ENCODE measurements at places on chromosomes 1 and 21. TPM values are rescaled to one million over a fixed set of nuclear protein-coding genes. Genes with fewer than 3 reads are reported as not detected.

DNA sequence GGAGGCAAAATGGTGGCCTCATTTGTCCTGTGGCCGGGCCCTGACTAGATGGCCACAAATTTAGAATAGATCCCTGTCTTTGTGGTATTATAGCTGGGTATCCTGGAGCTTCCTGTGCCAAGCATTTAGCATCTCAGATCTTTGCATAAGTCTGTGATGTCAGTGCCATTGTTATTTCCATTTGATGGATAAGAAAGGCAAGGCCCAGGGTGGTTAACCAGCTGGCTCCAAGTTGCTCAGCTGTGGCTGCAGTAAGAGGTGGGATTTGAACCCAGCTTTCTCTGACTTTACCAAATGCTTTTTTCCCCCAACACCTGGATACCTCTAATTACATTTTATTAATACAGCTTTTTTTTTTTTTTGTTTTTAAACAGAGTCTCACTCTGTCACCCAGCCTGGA, 11.7 kb upstream of the TNFRSF8 start:
- DNase-seq: no peak

- DNase-seq: no peak
Observed at GRCh38 chr1:78333502-78333901, 157.3 kb upstream of the PTGFR start.

Gene KAZN
- 13.9 TPM for total RNA-seq

Gene RPTN
- total RNA-seq: not detected

DNA sequence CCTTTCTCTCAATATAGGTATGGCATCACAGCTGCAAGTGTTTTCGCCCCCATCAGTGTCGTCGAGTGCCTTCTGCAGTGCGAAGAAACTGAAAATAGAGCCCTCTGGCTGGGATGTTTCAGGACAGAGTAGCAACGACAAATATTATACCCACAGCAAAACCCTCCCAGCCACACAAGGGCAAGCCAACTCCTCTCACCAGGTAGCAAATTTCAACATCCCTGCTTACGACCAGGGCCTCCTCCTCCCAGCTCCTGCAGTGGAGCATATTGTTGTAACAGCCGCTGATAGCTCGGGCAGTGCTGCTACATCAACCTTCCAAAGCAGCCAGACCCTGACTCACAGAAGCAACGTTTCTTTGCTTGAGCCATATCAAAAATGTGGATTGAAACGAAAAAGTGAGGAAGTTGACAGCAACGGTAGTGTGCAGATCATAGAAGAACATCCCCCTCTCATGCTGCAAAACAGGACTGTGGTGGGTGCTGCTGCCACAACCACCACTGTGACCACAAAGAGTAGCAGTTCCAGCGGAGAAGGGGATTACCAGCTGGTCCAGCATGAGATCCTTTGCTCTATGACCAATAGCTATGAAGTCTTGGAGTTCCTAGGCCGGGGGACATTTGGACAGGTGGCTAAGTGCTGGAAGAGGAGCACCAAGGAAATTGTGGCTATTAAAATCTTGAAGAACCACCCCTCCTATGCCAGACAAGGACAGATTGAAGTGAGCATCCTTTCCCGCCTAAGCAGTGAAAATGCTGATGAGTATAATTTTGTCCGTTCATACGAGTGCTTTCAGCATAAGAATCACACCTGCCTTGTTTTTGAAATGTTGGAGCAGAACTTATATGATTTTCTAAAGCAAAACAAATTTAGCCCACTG, 11.5 kb downstream of the HIPK1 start:
- DNase-seq: no peak

Gene ASTN1
- total RNA-seq: 0.57 TPM

DNA sequence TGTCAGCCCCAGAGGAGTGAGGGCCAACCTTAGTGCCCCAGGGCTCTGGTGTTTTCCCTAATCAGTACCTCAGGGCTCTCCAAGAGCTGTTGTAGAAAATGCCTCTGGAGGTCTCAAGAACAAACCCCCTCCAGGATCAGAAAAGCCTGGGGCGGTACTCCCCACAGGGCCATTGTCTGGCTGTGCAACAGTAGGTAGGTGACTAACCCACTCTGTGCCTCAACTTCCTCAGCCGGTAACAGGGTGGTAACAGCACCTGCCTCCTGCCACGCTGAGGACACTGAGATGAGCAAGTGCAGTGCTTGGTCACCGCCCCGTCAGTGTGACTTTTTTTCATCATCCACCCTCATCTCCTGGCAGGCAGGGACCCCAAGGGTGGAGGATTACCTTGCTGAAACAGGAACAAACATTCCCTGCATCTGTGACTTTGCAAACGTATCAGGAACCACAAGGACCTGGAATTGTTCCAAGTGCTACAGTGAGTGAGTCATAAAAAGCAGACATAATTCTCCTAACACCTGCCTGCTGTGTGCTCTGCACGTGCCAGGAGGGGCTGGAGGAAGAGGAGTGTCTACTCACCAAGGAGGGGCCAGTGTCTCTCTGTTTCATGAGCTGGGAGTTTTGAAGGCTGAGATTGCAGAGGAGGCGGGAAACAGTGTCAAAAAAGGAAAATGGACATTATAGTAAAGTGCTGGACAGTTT, 440.8 kb downstream of the NPHP4 start:
- DNase-seq: no peak

Gene TOMM40L
- total RNA-seq: 4.0 TPM

Gene CD48
- total RNA-seq: 1.1 TPM

GRCh38 chr1:91511386-91511785, 10.7 kb downstream of the CDC7 start:
- no peak for DNase-seq

DNA sequence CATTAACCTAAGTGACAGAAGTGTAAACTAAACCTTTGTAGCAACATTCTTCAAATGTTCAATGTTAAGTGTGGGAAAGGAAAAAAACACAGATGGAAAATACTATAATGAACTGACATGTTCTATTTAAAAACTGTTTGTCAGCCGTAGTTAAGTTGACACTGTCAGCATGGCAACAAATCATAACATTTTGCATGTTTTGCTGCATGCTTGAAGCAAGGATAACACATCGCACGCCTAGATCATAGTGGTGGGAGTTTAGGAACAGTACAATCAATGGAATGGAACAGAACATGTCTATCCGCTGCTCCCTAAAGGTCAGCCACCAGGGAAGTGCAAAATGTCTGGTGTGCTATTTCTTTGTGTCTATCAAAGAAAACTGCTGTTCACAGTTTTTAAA, 62.5 kb upstream of the ESRRG start:
- no peak for DNase-seq

DNA sequence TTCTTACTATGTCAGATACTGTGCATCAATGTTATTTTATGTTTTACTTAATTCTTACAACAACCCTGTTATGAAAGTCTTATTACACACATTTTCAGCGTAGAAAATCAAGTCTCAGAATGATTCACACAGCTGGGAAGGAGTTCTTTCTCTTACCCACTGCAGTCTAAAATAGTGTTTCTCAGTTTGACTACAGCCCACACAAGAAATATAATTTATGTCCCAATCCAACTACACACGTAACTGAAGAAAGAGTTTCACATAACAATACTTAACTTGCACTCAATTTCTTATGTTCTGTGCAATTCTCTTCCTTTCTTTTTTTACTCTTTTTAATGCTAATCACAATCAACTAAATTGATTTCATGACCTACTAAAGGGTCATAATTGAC, 252.8 kb upstream of the ADGRL2 start:
- no peak for DNase-seq

Gene EGLN1
- total RNA-seq: 17.4 TPM

Gene KTI12
- 7.9 TPM for total RNA-seq

DNA sequence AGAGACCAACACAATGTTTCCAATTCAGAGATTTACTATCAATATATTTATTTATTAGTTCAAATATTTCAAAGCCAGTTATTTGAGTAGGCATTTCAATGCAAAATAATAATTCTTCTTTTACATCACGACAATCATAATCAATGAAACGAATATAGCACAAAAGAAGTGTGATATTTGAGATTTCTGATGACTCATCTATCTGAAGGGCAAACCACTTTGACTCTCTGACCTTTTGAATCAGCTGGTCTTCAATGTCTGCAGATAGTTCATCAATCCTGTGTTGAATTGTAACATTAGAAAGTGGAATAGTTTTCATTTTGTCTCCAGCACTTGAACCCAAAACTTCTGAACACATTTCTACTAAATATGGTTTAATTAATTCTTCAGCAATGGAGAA, 3.0 kb upstream of the TMEM35B start:
- no peak for DNase-seq

GRCh38 chr1:173255214-173255813, 48.2 kb upstream of the TNFSF4 start:
- DNase-seq: peak; percentile 46

GRCh38 chr21:44360159-44360558, 6.7 kb downstream of the TRPM2 start:
- DNase-seq: no peak

Gene VTCN1
- total RNA-seq: not detected

Gene OR2L3
- total RNA-seq: not detected

- no peak for DNase-seq
Observed at GRCh38 chr1:42551180-42551579, 88.1 kb downstream of the CCDC30 start.

DNA sequence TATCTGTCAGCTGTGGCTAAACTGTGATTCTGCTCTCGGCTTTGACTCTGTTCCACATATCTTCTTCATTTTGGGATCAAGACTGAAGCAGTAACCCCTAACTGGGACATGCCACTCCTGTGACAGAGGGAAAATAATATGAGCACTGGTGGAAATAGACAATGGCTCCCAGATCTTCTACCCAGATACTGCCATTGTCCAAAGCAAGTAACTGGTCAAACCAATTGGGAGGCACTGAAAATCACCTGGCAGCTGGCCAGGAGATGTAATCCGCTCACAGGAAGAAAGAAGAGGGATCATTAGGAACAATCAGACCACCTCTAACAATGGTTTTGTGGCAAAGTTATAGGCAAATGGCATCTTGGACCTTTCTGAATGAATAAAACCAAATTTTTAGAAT, 10.7 kb downstream of the SNX7 start:
- no peak for DNase-seq

GRCh38 chr1:4775506-4775905, 121.1 kb downstream of the AJAP1 start:
- DNase-seq: no peak

DNA sequence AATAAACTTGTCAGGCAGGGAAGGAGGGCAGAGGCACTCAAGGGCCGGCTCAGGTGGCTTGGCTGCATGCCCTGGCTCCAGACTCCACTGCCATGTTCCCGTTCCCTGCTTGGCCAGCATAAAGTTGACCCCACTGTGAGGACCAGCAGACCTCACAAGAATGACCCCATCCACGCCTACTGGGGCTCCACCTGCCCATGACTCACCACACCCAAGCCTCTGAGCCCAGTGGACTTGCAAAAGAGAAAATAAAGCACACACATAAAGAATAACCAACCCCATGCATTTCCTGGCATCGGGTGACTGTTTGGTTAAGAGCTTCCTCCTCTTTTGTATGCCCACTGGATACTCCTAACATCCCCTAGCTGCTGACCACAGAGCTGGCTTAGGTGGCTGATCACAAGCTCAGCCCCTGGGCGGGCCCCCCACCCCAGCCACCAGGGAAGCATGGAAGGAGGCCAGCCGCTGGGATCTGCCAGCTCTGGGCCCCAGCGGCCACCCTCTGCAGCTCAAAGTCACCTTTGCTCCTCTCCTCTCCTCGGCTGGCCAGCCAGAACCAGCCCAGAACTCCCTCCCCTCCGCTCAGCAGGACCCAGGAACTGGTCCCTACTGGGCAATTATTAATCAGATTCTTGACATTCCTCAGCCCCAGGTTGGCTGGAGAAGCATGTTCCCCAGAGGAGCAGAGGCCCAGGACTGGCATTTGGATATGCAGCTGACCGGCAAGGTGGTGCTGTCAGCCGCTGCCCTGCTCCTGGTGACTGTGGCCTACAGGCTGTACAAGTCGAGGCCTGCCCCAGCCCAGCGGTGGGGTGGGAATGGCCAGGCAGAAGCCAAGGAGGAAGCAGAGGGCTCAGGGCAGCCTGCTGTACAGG, at the start of gene KLHDC7A:
KLHDC7A (plus strand) TSS at position 616 of the 875 bp plus-strand sequence; CDS start at position 668, 52 bp downstream.
- peak; percentile 96 for DNase-seq

DNA sequence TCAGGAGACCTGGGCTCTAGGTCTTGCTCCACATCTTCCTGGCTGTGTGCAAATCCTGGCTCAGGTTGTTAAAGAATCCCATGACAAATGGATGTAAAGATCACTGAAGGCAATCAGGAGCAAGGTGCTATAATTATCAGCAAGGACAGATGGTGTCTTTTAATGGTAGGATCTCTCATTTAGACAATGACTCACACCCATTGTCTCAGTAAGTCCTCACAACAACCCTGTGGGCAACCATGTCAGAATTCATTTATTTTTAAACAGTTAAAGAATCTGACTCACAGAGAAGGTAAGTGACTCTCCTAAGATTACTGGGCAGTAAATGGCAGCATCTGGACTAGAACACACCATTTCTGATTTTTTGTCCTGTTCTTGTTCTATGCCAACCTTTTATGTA, 32.8 kb downstream of the RNASEL start:
- no peak for DNase-seq

- DNase-seq: peak; percentile 19
Observed at GRCh38 chr1:230794431-230794830, 47.2 kb downstream of the CAPN9 start.

- DNase-seq: no peak
Observed at GRCh38 chr1:221756830-221757551, 15.1 kb upstream of the DUSP10 start.

Gene SFN
- total RNA-seq: 0.82 TPM

DNA sequence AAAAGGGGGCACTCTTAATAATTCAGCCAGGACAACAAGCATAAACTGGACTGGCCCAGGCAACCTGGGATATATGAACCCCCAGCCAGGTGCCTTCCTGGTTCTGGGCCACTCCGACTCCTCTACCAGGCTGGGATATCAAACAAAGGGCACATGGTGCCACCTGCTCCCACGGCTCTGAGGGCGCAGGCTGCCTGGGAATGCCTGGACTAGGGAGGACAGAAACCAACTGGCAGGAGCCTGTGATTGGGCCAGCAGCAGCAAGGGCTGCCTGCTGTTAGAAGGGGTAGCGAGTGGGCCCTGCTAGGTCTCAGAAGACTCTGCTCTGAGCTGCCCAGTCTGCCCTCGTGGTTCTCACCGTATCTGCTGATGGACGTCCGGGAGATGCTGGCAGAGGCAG, 123.2 kb upstream of the CD34 start:
- DNase-seq: no peak

- peak; percentile 71 for DNase-seq
Observed at GRCh38 chr21:25518491-25518911, 88.8 kb downstream of the MRPL39 start.

DNA sequence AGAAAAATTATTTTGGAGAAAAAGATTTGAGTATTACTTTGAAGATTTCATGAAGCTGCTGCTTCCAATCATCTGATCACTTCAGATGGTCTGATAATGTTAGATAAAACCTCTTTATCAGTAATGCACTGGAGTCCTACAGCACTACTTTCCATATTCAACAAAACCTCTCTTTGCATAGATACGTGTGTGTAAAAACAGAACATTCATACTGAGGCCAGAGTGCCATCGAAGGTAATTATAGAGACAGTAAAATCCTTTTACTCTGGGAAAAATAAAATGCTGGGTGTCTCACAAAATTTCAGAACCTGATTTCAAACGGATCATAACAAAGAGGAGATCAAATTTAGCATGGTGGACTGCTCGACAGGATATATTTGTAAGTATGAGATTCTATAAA, at the start of gene RGS13:
RGS13 (plus strand) TSS at position 209 of the 400 bp plus-strand sequence. CDS start 8,188 bp downstream, outside the sequence.
- DNase-seq: no peak

- no peak for DNase-seq
Observed at GRCh38 chr21:28196981-28197380, 795.7 kb downstream of the LTN1 start.

Data from endodermal cell (in vitro differentiated cells).